ENCODE measurements at places on chromosomes 13 and 19. TPM values are rescaled to one million over a fixed set of nuclear protein-coding genes. Genes with fewer than 3 reads are reported as not detected.

Gene PRODH2
- not detected for total RNA-seq

Gene LDLR
- total RNA-seq: 40.5 TPM

Gene IQCN
- 0.18 TPM for total RNA-seq

Gene KCTD4
- total RNA-seq: 0.72 TPM

Gene KIR2DL4
- not detected for total RNA-seq

Gene TTC9B
- total RNA-seq: not detected

Gene PLIN4
- under 0.01 TPM for total RNA-seq

Gene SLC27A5
- 7.5 TPM for total RNA-seq

Gene COL5A3
- 0.56 TPM for total RNA-seq

Gene ZNF835
- total RNA-seq: not detected

Gene ZNF221
- 10.6 TPM for total RNA-seq

Gene CGB2
- not detected for total RNA-seq

Gene FXYD5
- total RNA-seq: 45.8 TPM

Gene HSH2D
- not detected for total RNA-seq

Gene C1QTNF9B
- 0.56 TPM for total RNA-seq

Gene PLPPR3
- 0.56 TPM for total RNA-seq

Gene CTXN1
- total RNA-seq: 0.56 TPM

Gene BEST2
- not detected for total RNA-seq

Gene SOX21
- total RNA-seq: not detected

Gene LHB
- total RNA-seq: not detected

Gene SLITRK5
- total RNA-seq: under 0.01 TPM

Gene LENG9
- total RNA-seq: 0.83 TPM
